ENCODE measurements at places on chromosomes 16 and 17.

- DNase-seq, result no peak
Measured at GRCh38 chr17:50093246-50093645, 1.9 kb upstream of the PDK2 start.

GRCh38 chr17:16406742-16407674, 8.4 kb upstream of the TRPV2 start:
- peak; percentile 93 for DNase-seq

DNA sequence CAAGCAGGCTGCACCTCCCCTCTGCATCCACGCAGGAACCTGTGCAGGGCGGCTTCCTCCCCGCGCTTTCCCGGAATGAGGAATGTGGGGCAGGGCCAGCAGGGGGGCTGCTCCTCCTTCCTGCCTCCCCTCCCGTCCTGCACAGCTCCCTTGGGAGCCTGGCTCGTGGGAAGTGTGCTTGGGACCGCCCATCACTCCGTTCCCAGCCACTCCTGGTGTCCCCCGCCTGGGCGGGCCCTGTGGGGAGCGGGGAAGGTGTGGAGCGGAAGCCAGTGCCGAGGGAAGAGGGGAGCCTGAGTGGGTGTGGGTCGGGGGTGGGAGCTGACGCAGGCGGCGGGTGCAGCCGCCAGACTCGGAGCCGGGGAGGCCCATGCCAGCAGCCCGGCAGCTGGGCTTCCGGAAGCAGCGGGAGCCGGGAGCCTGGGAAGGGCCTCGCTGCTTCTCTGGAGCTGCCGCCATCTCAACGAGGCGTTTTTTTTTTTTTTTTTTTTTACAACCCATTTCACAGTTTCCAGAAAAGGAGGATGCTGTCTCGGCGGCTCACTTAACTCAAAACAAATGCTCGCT, 24.1 kb downstream of the BAHCC1 start:
- DNase-seq, result no peak

DNA sequence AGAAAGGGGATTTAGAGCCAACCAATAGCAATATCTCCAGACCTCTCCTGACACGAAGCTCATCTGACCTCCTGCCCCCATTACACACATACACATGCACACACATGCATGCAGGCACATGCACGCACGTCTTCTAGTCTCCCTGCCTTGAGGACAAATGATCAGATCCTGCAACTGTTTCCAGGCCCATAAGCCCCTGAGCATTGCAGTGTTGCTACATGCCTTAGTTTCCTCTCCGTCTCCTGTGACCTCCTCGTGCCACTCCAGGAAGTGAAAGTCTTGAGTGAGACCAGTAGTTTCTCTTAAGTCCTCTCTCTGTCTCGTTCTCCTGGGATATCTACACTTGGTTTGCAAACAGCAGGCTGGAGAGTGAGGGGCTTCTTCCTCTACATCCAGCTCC, 8.2 kb downstream of the CIITA start:
- DNase-seq, result no peak

DNA sequence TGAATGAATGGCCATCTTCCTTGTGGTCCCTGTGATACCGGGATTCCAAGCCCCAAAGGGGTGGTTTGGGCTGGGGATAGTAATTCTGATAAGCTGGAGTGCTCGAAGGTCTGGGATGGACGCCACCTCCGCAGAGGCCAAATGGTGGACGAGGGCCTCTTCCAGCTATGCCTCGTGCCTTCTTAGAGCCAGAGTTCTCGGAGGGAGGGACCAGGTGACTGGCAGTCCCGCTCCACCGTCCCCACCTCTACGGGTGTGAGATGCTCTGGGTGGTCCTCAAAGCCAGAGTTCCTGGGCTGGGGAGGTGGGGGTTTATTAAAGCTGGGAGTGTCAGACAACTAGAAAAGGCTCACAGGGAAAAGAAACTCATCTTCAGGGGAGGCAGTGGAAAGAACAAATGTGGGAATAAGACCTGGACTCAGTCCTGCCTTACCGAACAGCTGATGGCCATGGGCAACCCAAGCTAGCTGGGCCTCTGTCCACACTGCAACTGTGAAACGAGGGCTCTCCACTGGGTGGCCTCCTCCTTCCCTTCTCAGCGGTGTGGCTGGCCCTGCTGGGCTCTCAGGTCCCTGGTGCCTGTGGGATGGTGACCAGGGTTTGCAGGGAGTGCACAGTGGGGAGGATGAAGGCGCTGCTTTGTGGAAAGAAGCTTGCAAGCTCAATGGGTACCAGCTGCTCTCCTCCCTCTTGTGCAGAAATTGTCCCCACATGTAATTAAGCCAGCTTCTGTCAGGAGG, 75.2 kb downstream of the N4BP1 start:
- no peak for DNase-seq

- DNase-seq, result no peak
Measured at GRCh38 chr16:70561623-70562022, 38.0 kb downstream of the SF3B3 start.
